ENCODE measurements at places on chromosomes 16 and 17.

- H3K27ac ChIP-seq = peak overlapping the region; percentile 83
- no peak for DNase-seq
- H3K4me1 ChIP-seq = peaks cover 14% of the 10 kb centered on the region
- H3K36me3 ChIP-seq = peaks cover 20% of the 10 kb centered on the region
These were observed 44.1 kb downstream of the CRLF3 start for GRCh38 chr17:30780343-30780742.

GRCh38 chr17:43338886-43339516, 59.8 kb upstream of the ARL4D start:
- peaks cover 23% of the 10 kb centered on the region for H3K4me1 ChIP-seq
- peaks cover 4% of the 10 kb centered on the region for H3K27me3 ChIP-seq
- peak; percentile 44 for DNase-seq
- no peak overlapping the region for H3K4me3 ChIP-seq

DNA sequence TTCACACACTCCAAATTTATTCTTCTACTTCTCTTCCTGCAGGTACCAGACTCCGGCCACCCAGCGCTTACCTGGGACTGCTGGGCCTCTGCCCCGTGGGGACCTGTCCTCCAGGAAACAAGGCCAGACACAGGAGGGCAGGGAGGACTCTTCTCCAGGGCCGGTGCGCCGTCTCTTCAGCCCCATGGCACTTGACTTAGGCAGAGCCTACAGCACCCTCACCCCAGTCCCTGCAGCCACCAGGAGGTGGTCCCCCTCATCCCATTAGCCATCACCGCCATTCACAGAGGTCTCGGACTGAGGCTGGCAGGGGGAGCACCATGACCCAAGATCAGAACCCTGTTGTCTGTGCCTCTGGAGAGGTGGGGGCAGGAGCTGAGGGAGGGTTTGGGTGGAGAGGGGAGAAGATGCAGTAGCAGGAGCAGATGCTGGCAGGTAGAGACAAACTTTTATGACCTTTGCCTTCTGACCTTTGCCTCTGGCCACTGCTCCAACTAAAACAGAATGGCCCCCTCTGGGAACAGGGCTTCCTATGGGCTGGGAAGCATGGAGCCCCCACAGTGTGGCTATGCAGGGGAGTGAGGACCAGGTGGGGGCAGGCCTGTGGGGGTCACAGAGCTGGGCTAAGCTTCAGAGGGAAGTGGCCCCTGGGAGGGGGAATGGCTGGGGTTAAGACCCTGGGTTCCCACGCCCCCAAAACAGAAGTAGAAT, 1.7 kb upstream of the GCGR start:
- DNase-seq = no peak
- H3K27me3 ChIP-seq = peaks cover 45% of the 10 kb centered on the region
- H3K4me3 ChIP-seq = no peak overlapping the region
- no peak overlapping the region for H3K27ac ChIP-seq

DNA sequence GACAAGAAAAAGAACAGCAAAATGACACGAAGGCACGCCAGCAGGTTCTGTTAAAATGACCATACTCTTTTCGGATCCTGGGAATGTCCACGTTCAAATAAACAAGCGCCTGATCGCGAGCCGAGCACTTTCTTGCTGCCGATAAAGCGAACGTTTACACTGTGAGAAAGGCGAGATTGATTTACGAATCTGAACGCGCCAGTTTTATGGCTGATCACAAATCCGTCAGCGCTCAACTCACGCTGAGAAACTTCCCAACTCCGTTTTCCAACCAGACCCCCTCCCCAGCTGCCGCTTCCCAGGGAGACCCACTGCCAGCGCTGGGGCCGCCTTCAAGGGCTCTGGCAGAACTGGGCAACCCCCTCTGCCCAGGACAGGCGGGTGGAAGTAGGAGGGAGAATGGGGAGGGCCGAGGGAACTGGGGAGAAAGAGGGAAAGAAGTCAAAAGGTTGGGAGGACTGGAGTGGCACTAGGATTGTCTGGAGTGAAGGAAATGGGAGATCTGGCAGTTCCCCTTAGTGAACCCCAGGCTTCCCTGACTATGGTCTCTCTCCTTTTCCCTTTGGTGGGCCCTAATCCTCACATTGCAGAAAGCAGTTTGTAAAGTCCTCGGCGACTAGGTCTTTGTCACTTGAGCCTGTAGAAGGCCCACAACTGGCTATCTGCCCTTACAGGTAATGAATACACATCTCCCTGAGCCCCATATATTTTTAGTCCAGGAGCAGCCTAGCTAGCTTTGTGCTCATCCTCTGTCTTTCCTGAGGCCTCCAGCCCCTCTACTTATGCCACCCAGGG, 6.9 kb downstream of the HOXB4 start:
- no peak overlapping the region for H3K4me3 ChIP-seq
- H3K27me3 ChIP-seq = peaks cover 15% of the 10 kb centered on the region
- no peak overlapping the region for H3K27ac ChIP-seq
- peaks cover 22% of the 10 kb centered on the region for H3K4me1 ChIP-seq
- DNase-seq = no peak

DNA sequence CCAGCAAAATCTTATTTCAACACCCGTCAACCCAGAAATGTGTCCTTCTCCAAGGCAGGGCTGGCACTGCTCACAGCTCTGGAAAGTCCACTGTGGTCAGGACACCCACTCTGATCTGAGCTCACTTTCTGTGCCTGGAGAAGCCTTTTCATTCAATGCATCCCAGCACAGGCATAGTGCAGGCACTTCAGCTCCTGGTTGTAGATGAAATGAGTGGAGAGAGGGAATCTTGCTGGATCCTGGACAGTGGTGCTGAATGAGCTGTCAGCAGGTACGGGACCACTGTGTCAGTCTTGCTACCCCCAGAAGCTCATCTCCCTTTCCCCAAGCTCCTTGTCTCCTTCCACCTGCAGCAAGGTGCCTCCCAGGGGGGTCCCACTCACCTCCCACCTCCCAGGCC, 86.1 kb upstream of the SALL1 start:
- no peak overlapping the region for H3K4me3 ChIP-seq
- H3K27me3 ChIP-seq = no peaks in the 10 kb centered on the region
- H3K27ac ChIP-seq = no peak overlapping the region
- no peak for DNase-seq
- H3K4me1 ChIP-seq = no peaks in the 10 kb centered on the region

GRCh38 chr17:280901-281300, 71.7 kb downstream of the RPH3AL start:
- H3K4me1 ChIP-seq = no peaks in the 10 kb centered on the region
- DNase-seq = no peak
- no peak overlapping the region for H3K27ac ChIP-seq
- H3K4me3 ChIP-seq = no peak overlapping the region

DNA sequence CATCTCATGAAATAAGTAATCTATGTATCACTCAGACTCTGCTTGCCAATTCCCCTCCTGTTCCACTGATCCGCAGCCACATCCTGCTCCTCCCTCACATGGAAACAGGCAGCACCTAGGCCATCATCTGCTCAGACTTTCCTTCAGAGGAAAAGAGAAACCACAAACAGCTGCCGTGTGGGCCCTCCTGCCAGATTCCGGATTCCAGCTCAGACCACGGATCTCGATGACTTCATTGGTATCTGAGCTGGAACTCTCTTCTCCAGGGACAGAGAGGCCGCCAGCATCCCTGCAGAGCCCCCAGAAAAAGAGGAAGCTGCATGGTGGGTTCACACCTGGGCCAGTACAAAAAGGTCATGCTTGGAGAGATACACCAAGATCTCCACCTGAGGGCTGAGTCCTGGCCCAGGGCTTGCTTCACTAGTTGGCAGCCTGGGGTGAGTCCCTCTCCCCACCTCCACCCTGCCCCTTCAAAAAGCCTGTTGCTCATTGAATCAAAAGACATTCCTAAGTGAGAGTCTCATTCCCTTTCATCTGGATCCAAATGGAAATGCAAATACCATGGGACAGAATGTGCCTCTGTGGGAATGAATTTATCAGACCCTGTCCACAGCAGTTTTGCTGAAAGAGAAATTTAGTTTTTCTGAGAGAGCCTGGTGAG, 47.2 kb downstream of the HOXB1 start:
- H3K27ac ChIP-seq = peak overlapping the region; percentile 70
- peak; percentile 40 for DNase-seq
- peak overlapping the region; percentile 37 for H3K4me3 ChIP-seq
- H3K4me1 ChIP-seq = peaks cover 46% of the 10 kb centered on the region
- no peaks in the 10 kb centered on the region for H3K36me3 ChIP-seq

DNA sequence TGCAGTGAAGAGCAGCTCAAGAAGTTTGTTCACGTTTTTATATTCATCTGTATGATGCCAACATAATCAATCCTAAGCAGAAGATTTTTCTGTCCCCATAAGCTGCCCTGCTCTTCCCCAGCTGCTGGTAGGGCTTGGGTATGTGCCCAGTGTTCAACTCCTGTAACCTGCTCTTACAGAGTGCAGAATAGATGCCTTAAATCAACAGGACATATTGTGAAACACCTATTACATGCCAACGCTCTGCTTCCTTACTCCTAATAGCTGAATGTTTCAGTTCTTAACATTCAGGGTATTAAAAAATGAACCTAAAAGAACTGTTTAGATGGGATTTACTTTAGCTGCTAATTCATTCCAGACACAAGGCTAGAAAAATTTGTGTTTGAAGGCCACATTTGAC, 190.9 kb downstream of the HS3ST3A1 start:
- H3K27ac ChIP-seq = no peak overlapping the region
- no peak for DNase-seq

Measured in activated T-helper 1 cell treated with anti-CD3 and anti-CD28 coated beads, Interleukin-12 subunit alpha, Interleukin-12 subunit beta, Interleukin-2, Interleukin-4 antibody, amounts not matched to agents 30 ng/mL and 10 ng/mL and 1 ng/mL, durations not matched to agents 14 hours and 24 hours and 36 hours (primary cell).